ENCODE measurements at places on chromosomes 7 and 10.

GRCh38 chr10:105644091-105644490, 1003.0 kb downstream of the SORCS3 start:
- no peak for DNase-seq

GRCh38 chr7:35365523-35365922, 111.6 kb upstream of the TBX20 start:
- no peak for DNase-seq

DNA sequence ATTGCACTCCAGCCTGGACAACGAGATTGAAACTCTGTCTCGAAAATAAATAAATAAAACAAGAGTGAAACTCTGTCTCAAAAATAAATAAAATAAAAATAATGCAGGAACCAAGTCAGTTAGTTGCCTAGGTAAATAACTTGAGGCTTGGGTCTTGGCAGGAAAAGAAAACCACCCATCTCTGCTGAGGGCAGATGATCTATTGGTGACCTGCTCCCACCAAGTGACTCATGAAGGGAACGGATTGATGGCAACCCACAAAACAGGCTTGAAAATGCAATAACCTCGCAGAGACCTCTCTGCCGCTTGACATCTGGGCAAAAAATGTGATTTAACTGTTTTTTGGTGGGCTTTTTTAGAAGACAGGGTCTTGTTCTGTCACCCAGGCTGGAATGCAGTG, 86.6 kb downstream of the CALN1 start:
- DNase-seq = no peak

DNA sequence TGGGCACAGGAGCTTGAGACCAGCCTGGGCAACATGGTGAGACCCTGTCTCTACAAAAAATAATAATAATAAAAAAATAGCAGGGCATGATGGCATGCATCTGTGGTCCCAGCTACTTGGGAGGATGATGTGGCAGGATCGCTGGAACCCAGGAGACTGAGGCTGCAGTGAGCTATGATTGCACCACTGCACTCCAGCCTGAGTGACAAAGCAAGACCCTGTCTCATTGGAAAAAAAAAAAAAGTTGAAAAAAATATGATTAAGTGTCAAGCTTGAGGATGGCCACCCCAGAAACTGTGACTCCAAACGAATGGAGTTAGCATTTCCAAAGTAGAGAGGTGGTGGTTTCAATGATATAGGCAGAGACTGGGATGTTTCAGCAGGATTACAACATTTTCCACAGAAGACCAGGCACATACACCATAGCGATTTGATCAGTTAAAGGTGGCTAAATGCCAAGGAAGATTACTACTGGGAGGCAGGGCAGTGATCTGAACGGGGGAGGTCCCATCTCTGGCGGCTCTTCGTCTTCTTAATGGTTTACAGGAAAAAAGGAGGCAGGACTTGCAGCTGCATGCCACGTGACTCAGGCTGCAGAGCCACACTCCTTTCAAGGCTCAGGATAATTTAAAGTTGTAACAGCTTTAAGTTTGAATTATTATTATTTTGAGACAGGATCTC, 250.6 kb upstream of the GALNT17 start:
- no peak for DNase-seq

DNA sequence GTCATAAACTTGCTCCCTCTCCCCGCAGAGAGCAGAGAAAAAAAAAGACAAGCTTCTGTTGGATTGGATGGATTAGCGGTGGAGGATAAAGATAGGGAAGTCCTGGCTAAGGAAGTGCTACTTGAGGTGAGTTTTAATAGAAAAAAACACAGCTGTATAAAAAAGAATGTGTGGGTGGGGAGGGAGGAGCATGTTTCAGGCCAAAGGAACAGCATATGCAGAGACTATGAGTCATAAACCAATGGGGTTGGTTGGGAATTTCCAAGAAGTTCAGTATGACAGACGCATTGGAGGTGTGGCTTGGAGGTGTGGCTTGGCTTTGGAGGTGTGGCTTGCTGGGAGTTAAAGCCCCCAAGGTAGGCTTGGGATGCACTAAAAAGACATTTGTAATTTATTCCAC, 103.0 kb upstream of the LSM8 start:
- no peak for DNase-seq

DNA sequence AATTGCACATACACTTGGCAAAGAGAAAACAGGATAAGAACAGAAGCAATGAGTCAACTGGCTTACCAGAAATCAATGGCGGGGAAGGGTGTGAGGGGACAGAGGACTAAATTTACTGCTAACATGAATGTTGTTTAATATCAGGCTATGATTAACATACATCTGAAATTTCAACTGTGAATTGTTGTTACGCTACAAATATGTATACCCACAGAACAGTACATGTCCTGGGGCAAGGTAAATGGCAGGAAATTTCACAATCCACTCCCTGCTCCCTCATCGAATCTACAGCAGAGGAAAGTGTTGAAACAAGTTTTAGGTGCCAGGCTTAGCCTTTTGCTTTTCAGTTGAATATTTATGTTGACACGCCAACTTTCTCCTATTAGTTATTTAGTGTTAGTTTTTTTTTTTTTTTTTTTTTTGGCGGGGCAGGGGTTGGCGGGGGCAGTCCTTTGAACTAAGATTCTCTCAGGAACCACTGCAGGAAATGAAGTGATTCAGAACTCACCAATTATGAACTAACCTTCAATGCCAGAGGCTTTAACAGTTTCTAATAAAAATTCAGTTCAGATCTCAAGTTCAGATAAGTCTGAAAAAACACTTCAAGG, 99.0 kb downstream of the UBE2H start:
- no peak for DNase-seq
